ENCODE measurements at places on chromosomes 6 and 20.

GRCh38 chr20:57244627-57245214 lies 21.7 kb downstream of the BMP7 start:
- DNase-seq, result peak; percentile 44

DNA sequence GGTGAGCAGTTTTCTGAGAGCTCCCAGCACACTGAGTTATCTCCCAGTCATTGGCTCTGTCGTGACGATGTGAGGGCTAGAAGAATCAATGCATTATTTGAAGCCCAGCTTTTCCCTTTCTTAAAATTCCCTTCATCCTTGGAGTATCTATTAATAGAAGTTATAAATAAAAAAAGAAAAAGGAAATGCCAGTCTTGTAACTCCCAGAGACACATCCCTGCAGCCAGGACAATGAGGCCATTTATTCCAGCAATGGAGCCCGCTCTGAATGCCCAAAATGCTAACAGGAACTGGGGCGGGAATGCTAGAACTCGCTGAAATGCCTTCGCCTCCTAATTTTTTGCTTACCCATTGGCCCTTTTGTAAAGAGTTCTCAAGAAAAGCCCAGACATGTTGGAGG lies 305.8 kb downstream of the TFAP2C start:
- DNase-seq, result no peak

DNA sequence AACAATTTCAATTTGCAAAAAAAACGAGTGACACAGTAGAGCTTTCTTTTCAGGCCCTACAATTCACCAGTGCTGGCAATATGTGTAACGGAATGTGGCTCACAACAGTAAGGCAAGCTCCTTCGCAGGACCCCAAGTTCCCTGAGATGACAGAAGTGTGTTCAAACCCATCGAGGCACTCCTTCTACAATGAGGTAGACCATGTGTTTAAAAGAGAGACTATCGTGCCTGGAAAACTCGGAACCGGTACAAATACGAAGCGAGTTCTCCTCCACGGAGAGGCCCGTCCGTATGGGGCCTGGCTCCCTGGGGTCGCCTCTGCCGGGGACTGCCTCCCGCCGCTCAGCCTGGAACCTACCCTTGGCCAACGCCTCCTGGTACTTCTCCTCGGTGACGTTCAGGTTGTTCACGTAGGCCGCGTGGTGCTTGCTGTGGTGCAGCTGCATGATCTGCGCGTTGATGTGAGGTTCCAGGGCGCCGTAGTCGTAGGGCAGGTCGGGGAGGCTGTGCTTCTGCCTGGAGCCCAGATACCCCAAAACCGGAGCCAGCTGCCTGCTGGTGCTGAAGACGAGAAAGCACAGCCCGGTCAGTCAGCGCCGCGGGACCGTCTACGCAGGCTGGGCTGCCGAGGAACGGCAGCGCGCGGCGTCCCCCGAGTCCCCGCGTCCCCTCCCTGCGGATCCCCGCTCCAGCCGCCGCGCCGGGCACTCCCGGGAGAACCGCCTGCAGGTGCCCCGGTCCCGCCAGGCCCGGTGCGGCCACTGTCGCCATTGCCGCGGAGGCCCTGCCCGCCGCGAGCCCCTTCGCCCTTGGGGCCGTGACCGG lies 526 bp downstream of the SOD2 start:
- DNase-seq, result peak; percentile 71

GRCh38 chr6:80962382-80962781 lies 790.1 kb downstream of the TENT5A start:
- no peak for DNase-seq

GRCh38 chr6:2547355-2547754 lies 203.4 kb downstream of the MYLK4 start:
- DNase-seq, result no peak

- DNase-seq, result no peak
Measured at GRCh38 chr20:24842918-24843715, 106.0 kb upstream of the CST7 start.

DNA sequence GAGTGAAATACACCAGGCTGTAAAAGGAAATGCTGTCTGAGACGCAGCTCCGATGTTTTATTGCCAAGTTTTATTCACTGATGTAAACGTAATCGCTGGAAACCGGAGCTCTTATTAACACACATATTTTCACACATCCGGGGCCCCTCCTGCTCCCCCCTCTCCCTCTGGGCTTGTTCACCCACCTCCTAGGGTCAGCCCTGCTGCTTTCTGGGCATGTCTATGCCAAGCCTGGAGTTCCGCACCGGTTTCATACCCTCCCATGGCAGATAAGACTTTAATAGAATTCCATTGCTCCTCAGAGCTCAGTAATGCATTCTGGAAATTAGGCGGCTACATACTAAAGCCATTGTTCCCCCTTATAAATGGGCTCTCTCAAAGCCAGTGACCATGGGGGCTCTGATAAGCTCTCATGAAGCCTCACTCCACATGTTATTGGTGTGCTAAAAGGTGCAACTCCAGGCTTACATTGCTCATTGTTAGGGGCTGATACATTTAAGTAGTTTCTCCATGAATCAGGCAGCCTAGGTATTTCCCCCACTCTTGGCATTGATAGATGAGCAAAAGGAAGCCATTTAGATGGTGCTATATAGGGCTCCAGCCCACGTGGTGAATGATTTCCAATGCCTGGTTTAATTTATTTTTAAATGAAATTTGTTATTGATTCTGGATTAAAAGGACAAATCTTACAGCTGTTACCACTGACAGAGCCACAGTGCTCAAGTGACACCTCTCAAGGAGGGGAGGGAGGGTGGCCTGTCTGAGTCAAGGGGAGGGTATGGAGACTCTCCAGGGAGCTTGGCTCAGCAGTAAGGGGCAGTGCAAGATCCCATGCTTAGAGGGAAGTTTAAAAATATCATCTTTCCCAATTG lies 4.5 kb upstream of the VSTM2L start:
- no peak for DNase-seq

DNA sequence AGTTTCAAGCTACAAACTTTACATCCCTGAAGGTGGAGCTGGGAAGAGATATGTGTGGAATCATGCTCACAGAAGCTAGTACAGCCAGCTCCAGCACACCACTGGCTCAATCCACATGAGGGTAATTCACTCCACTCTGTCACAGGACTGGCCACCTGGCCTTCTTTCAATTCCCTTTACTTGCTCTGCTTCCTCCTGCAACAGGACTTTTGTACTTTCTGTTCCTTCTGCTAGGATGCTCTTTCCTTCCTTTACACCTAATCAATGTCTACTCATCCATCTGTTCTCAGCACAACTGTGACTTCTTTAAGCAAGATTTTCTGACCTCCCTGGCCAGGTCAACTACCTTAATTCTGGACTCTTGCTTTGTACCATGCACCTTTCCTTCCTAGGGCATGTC lies 39.4 kb upstream of the MYB start:
- no peak for DNase-seq

GRCh38 chr20:59144179-59144830 lies 19.3 kb upstream of the ZNF831 start:
- no peak for DNase-seq

DNA sequence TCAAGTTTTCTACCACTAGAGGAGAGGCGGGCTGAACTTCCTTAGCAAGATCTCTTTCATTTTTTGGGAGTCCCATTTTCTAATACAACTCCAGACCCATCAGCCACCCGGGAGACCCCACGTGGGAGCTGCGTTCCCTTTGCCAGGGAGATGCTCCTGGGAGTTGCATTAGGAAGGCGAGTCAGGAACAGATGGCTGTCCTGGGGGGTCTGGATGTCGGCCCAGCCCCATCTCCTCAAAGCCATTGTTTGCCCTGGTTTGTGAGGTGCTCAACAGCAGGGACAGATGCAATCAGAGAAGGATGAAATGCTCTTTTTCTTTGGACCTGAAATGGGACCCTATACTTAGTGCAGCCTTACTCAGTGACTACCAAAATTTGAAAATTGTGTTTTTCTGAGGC lies 39.4 kb downstream of the CARMIL1 start:
- DNase-seq, result no peak

- DNase-seq, result peak; percentile 27
Measured at GRCh38 chr6:32589596-32590449, at the start of gene HLA-DRB1. TSS of gene HLA-DRB1 (minus strand) at chr6:32589848. CDS start at chr6:32589742, 106 bp downstream.

GRCh38 chr6:79467716-79468115 lies 69.5 kb downstream of the LCA5 start:
- peak; percentile 6 for DNase-seq
